Ammon's horn (tissue), 1 donor: ENCODE measurements at places on chromosomes 12 and 14.

DNA sequence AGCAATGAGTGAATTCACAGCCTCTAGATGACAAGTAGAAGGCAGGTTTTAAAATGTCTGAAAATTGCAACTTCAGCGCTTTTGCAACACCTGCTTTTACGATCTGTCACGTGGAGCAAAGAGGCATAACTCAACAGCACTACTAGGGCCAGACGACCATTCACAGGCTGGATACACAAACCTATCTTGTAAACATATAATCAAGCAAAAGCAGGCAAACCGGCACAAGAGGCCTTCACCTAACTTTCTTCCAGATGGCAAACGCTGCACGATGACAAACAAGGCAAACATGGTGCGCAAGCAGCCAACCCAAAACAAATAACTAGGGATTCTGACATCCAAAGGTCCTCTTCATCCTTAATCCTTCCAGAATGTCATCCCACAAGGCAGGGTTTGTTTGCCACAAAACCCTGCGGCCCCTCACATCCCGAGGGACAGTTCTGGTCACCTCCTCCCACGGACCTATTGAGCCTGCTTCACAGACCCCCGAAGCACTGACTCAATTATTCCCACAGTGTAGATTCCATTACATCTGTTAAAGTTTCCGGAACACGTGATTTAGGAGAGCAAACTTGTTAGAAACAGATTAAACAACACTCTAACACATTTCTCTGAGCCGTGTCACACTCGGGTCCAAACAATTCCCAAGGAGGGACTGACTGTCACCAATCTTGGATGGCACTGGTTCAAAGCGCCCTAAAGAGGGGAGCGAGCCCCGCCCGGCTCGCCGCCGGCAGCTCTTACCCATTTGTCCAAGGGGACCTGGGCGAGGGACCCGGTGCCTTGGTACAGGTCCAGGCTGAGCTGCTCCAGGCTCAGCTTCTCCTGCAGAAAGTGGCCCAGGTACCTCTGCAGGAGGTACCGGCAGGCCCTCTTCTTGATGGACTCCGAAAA is 823 bp downstream of the ATG2B start:
- peak; percentile 43 for DNase-seq

- DNase-seq = peak; percentile 70
These were observed 37.5 kb downstream of the EID3 start for GRCh38 chr12:104340925-104341611.

GRCh38 chr12:68359674-68360073 is 27.5 kb upstream of the MDM1 start:
- DNase-seq = no peak

GRCh38 chr14:90060312-90060964 is 1.4 kb upstream of the KCNK13 start:
- DNase-seq = peak; percentile 74

DNA sequence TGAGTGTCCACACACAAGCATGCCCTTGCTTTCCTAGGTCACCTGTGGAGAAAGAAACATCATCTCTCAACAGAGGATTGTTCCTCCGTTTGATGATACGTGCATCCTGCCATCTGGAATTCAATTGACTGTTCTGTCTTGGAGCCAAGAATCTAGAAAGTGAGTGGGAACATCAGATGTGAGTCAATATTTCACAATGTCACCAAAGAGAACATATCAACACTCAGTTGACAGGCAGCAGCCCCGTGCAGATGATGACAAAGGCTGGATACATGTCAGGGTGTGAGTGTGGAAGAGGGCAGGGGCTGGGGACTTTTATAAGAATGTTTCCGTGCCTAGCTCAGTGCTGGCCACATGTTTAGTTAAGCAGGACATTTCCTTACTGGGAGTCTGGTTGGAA is 76.1 kb downstream of the TBC1D30 start:
- peak; percentile 55 for DNase-seq

DNA sequence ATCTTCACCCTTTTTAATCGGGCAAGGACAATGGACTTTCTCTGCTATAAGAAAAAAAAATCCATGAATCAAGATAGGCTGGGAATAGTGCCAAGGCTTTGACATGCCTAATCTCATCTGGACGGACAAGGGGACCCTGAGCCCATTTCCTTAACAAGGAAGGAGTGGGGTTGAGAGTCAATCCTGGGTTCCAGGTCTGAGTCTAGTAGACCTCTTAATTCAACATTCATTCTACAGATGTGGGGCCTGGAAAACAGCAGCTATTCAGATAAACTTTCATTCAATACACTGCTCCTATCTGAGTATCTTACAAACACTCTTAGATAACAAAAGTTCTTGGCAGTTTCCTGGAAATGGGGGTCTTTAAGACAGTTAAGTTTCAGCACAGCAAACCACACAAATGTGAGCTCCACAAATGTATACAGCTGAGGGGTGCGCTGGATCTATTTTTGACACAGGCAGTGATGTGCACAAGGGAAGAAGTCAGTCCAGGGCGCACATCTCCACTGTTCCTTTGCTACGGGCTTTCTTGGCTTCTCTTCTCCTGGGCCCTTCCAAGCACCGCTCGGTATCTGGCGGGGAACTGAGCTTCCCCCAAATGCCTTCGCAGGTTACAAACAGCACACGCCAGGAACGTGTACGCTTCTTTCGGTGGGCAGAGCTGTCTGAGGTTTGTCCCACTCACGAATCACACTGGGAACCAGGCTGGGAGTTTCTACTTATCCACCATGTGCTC is 82.2 kb upstream of the GPR68 start:
- no peak for DNase-seq

DNA sequence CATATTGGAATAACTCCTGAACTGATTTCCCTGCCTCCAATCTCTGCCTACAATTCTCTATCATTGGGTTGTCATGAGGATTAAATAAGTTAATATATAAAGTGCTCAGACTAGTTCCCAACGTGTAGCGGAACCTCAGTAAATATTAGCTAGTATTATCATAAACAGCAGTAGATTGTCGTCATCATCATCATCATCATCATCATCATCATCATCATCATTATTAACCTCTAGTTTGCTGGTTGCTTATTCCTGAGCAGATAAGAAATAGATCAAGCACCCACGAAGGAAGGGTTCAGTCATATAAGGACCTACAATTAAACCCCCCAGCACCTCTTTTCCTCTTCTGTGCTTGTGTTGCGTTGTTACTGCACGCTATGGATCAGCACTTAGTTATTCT is 48.8 kb upstream of the PARP11 start:
- no peak for DNase-seq

DNA sequence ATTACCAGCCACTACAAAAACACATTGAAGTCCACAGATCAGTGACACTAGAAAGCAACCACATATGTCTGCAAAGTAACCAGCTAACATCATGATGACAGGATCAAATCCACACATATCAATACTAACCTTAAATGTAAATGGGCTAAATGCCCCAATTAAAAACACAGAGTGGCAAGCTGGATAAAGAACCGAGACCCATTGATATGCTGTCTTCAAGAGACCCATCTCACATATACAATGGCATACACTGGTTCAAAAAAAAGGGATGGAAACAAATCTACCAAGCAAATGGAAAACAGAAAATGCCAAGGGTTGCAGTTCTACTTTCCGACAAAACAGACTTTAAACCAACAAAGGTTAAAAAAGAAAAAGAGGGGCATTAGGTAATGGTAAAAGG is 307.7 kb downstream of the GPHN start:
- no peak for DNase-seq

DNA sequence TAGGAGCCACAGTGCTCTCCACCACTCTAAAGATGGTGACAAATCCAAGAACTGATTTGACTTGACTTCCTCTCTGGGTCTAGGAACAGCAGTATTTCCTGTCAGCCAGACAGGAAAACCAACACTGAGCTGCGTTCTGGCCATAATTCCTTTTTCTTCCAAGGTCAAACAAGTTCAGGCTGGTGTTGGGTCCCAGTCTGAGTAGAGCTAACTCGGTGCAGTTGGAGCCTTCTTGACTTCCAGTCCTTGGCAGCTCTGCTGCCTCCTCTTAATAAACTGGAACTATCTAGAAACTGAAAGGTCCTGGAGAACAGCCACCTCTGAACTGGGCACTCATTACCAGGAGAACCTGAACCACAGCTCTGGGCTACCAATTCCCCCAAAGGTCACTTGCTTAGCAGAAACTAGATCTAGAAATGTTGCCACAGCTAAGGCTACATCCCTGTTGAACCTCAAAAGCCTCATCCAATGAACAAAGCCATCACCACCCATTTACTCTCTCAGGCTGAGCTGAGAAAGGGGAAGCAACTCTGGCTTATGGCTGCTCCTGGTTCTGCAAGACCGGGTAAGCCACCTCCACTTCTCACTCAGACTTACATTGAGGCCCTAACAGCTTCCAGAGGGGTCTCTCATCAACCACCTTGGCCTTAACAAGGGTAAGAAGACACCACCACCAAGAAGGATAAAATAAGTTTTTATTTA is 27.7 kb downstream of the MAX start:
- DNase-seq = no peak

DNA sequence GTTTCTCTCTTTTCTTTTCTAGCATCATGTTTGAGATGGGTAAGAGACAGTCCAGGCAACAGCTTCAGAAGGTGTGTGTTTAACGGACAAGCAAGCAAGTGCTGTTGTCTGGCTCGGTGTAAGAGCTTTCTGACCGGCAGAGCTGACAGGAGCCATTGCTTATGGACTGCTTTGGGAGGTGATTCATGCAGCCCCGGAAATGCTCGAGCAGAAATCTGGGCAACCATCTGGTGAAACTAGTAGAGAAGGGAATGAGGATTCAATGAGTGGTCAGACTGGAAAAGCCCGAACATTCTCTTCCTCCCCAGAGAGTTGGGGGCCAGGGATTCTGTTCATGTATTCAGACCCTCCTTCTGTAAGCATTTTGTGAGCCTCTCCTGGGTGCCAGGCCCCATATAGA is 24.4 kb downstream of the TUNAR start:
- no peak for DNase-seq

- DNase-seq = peak; percentile 93
These were observed 6.7 kb downstream of the PSEN1 start for GRCh38 chr14:73143003-73143402.

DNA sequence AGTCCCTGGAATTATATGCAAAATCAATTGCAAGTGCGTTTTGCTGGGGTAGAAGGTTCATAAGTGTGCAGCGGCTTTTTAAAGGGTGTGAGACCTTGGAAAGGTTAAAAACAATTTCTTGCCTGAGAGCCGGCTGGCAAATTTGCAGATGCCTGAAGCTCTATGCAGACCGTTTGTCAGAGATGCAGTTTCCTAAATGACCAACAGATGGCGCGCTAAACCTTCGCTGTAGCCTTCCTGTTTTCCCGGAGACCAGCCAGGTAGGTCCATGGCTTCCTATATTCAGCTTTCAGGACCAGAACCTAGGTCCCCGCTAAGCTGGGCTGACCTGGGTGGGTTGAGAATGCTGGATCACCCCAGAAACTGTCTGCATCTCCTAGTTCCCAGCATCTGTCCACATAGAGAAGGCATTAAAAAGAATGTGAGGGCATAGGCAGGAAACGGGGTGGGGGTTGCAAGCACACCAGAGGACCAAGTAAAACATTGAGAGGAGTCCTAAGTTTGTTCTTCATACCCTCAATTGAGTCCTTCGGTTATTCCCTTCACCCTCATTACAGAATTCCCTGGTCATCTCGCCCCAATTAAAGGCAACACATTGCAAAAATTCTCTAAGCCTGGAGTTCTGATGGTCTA is 5.7 kb upstream of the NOS1 start:
- DNase-seq = peak; percentile 89

DNA sequence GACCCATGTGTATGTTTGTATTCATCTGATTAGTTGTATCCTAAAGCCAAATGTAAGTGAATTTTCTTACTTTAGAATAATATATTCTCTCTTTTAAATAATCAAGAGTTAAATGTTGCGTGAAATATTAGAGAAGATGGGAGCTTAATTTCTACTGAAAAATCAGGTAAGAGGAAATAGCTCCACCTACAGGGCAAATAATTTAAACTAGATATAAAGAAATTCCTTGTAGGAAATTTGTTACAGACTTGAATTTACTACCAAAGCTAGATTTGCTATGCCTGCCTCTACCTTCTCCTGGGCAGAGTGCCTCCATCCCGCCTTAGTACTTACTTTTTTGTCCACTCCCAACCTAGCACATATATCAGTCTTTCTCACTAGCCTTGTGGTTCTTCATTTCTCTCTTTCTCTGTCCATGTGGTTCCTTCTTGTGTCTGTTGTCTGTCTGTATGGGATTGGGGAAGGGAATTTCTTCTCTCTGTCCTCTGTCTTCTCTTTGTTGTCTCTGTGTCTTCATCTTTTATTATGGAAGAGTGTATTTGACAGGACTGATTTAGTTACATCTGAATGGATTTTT is 44.7 kb downstream of the PALS1 start:
- peak; percentile 22 for DNase-seq

DNA sequence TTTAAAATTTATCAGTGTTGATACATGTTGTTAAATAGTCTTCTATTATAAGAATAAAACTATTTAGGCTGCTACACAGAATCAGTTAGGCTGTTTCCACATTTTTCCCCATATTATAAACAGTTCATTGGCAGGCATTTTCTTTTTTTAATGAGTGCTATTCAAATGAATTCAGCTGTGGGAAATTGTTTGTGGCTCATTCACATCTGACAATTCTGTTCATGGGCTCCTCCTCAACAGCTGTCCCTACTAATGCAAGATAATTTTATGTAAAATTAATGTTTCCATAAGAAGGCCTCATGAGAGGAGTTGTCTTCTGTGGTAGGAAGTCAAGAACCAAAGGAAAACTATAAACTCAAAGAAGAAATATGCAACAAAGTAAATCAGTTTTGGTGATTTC is 218.0 kb downstream of the PPFIA2 start:
- DNase-seq = no peak

- no peak for DNase-seq
These were observed 4.9 kb upstream of the RIC8B start for GRCh38 chr12:106769546-106769945.

- DNase-seq = no peak
These were observed 845 bp upstream of the AHNAK2 start for GRCh38 chr14:104978746-104979691.

DNA sequence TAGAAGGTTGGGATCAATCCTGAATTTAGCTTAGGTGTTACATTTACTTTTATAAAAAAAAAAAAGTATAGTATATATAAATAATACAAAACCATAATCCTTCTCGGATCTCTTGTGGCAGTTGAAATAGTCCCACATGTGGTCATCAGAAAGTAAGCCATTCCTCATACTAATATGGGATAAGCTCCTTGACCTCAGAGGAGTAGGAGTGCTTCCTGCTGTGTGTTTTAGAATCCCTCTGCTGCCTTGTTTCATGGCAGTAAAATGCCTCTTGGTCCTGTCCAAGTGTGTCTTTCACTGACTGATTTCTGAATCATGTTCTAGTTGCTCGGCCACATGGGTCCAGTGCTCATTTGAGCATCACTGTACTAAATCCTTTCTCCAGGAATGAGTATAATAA is 117.0 kb downstream of the NTN4 start:
- no peak for DNase-seq
